ENCODE measurements at places on chromosomes 6 and 20.

GRCh38 chr6:139702706-139703105 is 328.3 kb upstream of the CITED2 start:
- no peak for DNase-seq

GRCh38 chr6:139323511-139324300 is 31.9 kb upstream of the TXLNB start:
- no peak for DNase-seq

DNA sequence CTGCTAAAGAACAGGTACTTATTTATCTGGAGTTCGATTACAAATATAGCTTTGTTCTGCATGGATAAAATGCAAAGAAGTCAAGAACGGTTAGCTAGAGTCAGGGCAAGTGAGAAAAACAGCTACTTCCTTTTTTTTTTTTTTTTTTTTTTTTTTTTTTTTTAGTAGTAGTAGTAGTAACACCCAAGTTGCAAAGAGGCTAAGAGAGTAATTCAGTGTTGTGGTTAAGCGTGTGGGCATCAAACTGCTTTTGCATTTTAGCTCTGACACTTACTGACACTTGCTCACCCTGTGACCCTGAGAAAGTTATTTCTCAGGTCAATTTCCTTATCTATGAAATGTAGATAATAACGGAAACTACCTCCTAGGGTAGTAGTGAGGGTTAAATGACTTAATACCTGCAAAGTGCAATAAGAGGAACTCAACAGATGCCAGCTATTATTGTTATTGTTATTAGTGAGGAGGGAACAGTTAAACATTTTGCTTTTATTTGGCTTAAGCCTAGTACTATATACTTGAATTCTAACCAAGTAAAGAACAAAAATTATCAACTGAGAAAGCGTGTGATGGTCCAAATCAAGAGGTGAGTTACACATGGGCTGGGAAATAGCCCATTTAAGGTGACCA is 86.7 kb upstream of the BACH2 start:
- DNase-seq = no peak

DNA sequence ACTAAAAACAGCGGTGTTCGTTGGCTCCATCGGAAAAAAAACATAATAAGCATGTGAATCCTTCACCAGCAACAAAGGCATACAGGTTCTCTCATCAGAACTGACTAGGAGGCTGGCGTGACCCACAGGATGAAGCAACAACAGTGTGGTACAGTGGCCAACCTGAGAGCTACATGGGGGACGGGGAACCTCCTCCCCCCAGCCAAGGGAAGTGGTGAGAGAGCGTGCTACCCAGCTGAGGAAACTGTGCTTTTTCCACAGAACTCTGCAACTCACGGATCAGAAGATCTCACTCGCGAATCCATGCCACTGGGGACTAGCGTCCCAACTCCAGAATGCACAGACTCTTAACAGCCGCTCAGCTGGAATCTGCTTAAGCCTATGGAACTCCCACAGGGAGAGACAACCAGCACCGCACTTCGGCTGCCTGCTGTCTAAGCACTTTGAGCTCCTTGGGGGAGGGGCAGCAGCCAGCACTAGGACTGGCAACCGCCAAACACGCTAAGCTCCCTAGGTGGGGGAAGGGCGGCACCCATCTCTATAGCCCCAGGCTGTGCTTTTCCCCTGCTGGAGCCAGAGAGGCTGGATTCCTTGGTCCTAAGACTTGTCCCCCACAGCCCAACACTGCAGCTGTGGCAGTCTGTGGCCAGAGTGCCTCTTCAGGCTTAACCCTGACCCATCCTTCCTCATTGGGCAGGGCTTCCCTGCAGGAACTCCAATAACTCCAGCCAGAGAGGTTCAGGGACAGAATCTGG is 538.3 kb upstream of the BTBD3 start:
- no peak for DNase-seq

DNA sequence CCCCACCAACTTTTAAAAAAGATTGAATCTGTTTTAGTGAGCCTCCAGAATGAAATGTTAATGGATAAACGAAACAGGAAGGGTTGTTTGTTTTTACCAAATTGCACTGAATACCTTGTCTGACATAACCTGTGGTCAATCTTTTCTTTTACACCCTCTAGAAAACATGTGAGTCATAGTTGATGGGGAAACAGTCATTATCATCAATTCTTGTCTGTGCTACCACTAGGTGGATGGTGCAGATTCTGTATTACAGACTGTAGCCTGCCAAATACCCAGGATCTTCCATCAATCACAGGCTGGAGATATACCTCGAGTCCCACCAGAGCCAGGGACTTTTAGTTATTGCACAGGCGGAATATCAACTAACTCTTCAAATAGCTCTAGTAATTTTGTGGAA is 29.5 kb upstream of the PKIB start:
- no peak for DNase-seq

Measured in left renal pelvis (tissue), 4 donors.